ENCODE measurements at places on chromosomes 13 and 19. TPM values are rescaled to one million over a fixed set of nuclear protein-coding genes. Genes with fewer than 3 reads are reported as not detected.

The WTIP gene
- polyA plus RNA-seq = 9.0 TPM

The ZNF813 gene
- polyA plus RNA-seq = 0.96 TPM

The GPR12 gene
- polyA plus RNA-seq = 0.08 TPM

The NPHS1 gene
- polyA plus RNA-seq = not detected

The SMIM24 gene
- polyA plus RNA-seq = 0.15 TPM

The SLC6A16 gene
- 0.33 TPM for polyA plus RNA-seq

- H3K27me3 ChIP-seq = no peaks in the 10 kb centered on the region
- no peak overlapping the region for H3K27ac ChIP-seq
- no peak overlapping the region for H3K4me3 ChIP-seq
- no peaks in the 10 kb centered on the region for H3K4me1 ChIP-seq
These were observed 484.8 kb downstream of the PCDH9 start for GRCh38 chr13:66745307-66745706.

- no peaks in the 10 kb centered on the region for H3K27me3 ChIP-seq
- H3K36me3 ChIP-seq = no peaks in the 10 kb centered on the region
- DNase-seq = no peak
- H3K4me1 ChIP-seq = peaks cover 9% of the 10 kb centered on the region
- H3K27ac ChIP-seq = no peak overlapping the region
These were observed 119.7 kb downstream of the ABCC4 start for GRCh38 chr13:95181586-95181985.

DNA sequence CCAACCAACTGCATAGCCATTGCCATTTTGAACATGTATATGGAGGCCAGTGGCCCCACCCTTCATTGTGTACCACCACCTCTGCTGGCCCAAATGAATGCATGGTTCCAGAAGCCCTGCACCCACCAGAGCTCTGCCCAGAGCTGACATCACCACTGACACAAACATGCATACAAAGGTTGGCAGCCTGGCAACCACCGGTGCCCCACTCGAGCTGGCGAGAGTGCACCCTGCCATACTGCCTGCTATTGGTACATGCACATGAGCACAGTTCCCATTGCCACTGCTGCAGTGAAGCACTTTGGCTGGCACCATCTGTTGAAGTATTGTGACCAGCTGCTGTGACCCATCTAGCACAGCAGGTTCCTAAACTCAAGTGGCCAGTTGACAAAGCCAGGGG is 1564.9 kb downstream of the OLFM4 start:
- H3K36me3 ChIP-seq = no peaks in the 10 kb centered on the region
- no peaks in the 10 kb centered on the region for H3K27me3 ChIP-seq
- no peak overlapping the region for H3K4me3 ChIP-seq
- H3K27ac ChIP-seq = no peak overlapping the region
- no peak for DNase-seq
- H3K4me1 ChIP-seq = no peaks in the 10 kb centered on the region

DNA sequence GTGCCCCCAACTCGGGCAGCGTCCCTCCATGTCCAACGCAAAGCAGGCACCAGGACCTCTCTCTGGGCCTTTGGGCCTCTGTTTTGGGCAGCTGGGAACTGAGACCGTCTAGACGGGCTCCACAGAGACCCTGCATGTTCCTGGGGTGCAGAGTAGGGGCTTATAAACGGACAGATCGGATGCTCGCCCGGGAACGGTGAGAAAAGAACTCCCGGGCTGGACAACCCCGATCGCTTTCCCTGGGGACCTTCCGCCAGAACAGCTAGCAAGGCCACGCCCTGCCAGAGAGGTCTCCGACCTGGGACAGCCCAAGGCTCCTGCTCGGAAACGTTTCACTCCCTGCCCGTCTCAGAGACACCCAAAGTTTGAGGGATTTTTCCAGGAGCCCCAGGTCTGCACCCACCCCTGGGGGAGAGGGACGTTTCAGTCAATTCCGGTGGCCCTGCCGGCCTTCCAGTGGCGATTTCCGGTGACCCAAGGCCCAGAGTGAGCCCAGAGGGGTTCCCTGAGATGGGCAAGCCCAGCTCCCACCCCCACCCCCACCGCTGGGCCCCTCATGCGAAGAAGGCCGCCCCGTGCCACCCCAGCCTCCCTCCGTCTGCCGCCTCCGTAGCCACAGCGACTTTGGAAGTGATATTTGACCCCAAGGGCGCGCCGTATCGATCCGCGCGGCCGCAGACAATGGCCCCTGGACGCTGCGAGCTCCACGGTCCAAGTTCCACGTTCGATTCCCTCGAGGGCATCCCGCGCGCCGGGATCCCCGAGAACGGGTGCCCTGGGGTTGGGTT is 1.7 kb downstream of the NR2F6 start:
- peaks cover 16% of the 10 kb centered on the region for H3K36me3 ChIP-seq
- peak overlapping the region; percentile 80 for H3K4me3 ChIP-seq
- peak; percentile 71 for DNase-seq
- peak overlapping the region; percentile 83 for H3K27ac ChIP-seq
- H3K27me3 ChIP-seq = no peaks in the 10 kb centered on the region

DNA sequence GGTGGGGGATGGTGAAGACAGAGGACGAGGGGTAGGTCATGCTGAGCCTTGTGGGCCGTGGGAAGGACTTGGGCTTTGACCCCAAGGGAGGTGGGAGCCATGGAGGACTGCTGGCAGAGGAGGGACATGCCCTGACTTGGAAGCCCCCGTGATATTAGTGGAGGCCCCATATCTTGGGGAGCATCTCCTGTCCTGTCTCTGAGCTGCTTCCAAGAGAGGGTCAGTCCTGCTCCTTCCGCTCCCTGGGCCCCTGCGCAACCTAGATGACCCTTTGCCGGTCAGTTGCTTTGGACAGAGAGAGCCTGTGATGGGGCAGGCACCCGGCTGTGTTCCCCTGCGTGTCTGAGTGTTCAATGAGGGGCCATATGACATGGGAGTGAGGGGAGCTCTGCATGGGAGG is 5.2 kb downstream of the TLE6 start:
- H3K27ac ChIP-seq = peak overlapping the region; percentile 80
- H3K4me3 ChIP-seq = no peak overlapping the region
- no peak for DNase-seq

GRCh38 chr13:49814551-49815270 is 22.2 kb upstream of the KPNA3 start:
- H3K27me3 ChIP-seq = no peaks in the 10 kb centered on the region
- H3K36me3 ChIP-seq = no peaks in the 10 kb centered on the region
- H3K4me3 ChIP-seq = no peak overlapping the region
- H3K4me1 ChIP-seq = peaks cover 3% of the 10 kb centered on the region

All from heart left ventricle (tissue), 16 donors.